ENCODE measurements at places on chromosomes 4 and X.

GRCh38 chrX:24498975-24499374 lies 33.9 kb downstream of the PDK3 start:
- DNase-seq: no peak

DNA sequence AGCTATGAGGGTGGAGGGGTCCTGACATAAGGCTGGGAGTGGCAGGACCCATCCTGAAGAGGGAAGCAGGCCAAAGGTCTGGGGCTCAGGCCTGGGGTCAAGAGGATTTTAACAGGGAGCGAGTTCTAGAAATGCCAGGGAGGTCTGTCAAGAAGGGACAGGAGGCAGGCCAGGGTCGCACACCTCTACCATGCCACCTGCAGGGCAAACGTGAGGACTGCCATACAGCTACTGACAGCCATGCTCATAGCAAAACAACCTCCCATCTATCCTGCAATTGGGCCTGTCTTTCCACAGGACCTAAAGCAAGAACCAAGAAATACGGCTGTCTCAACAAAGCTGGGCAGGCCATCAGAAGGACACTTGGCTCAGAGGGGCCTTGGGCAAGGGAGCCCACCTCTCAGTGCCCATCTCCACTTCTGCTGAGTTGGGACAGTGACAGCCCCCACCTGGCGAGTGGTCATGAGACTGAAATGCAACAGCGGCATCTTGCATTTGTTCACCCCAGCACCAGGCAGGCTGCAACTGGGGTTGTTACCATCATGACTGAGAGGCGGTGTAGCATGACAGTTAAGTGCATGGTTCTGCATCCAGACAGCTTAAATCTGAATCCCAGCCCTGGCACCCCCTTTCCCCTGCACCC lies 92.7 kb downstream of the WFS1 start:
- no peak for DNase-seq

DNA sequence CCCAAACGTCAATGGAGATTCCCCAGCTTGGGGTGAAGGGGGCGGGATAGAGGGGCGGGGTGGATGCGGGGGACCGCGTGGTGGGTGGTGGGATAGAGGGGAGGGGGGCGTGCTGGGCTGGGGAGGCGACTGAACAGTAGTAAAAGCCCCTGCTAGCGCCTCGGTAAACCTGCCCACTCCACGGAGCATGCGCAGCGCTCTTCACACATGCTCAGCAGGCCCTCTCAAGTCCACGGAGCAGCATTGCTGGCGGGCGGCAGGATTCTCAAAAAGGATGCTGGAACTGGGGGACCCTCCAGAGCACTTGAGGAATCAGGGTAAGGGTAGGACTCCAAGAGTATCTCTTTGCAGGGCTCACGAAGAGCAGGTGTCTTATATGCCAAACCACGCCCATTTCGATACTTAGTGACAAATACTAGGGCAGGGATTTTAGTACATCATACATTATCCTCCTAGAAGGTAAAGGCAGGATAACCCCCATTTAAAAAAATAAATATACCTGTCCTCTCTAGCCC lies 378 bp upstream of the RPS6KA6 start:
- DNase-seq: peak; percentile 82

DNA sequence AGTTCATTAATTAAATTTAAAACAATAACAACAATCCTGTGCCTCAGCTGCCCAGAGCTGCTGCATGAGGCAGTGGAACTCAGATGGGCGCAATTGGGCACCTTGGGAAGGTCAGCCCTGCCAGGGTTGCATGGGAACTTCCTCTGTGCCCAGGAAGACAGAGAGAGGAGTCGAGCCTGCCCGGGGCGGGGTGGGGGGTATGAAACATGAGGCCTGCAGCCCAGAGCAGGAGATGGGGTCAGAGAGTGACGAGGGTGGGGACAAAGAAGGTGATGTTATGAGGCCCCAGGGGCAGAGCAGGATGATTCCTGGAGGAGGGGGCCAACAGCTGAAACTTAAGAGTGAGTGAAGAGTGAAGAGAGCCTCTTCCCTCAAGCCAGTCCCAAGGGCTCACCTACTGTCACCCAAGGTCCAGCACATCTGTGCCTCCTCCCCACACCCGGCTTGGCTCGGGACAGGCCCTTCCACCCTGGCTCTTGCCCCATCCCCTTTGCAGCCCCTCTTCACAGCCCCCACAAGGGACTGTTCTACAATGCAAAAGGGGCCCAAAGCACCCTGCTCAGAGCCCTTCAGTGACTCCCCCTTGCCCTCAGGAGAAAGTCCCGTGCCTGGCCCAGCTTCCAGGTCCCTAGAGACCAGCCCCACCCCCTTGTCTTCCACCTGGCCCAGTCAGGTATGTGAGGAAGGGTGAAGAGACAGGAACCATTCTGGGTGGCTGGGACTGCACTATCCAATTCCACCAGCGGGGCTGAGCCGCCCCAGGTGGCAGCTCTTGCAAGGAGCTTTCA lies 31.4 kb downstream of the HMX1 start:
- DNase-seq: peak; percentile 11

DNA sequence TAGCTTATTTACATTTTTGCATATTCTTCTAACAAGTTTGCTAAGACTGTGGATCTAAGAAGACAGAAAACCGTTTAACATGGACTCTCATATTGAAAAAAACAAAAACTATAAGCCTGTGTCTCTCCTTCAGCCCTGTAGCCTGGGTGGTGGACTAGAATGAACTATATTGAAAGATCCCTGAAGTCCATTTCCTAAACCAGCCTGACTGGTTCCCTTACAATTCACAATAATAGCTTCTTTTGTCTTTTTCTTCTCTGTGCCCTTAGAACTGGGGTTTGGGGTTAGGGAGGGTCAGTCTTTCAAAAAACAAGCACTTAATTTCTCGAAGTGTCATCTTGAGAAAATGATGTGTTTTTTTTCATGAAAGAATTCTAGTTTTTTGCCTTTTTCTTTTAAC lies 59.0 kb downstream of the GSTCD start:
- DNase-seq: no peak

DNA sequence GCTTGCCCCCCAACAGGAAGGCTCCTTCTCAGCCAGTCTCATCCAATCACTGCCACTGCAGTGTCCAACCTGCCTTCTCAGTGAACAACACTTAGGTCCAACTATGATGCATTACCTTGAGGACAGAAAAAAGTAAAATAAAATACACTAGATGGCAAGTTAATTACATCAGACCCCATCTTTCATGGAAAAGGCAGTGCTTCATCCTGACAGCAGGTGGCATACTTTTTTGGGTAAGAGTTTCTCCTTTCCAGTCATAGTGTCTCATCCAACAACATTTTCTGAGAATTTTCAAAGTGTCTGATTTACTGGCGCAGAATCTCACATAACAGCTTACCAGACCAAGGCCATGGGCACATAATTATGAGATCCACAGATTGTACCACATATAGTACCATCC lies 1742.8 kb downstream of the PCDH7 start:
- no peak for DNase-seq

DNA sequence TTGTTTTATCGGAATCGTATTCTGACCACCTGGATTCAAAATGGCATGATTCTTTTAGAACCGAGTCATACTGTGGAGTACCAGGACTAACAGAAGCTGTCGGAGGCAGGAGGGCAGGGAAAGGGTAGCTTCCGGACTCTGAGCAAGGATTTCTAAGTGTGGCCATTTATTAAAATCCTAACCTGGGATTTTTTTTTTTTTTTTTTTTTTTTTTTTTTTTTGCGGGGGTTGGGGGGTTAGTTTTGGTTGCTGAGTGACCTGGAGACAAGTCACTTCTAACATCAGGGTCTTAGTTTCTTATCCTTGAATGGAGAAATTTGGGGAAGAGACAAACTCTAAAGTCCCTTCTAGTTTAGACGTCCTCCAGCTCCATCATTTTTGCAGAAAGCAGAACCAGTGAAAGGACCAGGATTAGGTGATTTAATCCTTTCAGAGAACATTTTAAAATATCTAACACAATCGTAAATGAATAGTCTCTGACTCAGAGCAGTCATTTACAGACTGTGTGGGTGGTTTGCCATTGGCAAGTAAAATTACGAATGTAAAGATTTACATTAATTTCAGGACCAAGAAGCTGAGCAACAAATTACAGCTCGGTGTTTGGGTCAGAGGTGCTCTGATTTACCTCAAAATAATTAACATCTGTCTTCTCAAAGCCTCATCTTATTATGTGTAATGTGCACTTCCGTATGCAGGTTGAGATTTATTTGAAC lies 7.3 kb downstream of the SLC25A5 start:
- no peak for DNase-seq

Data from femur (tissue), 1 donor.